Esophagus muscularis mucosa (tissue), 4 donors: ENCODE measurements at places on chromosomes 7 and 10.

DNA sequence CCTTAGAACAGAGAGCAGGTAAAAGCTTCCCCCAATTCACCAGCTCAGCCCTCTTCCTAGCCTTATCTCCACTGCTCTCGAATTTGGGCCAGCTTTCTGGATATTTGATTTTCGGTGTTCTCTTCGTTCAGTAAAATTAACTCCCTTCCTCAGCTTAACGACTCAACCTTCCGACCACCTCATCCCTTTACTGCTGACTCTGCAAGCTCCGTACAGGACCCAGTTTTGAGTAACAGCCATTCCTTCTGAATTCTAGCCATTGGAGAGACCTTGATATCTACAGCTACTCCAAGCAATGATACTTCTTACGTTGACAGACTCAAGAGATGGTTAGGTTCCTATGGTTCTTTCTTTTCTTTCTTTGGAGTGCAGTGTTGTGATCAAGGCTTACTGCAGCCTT, 65.8 kb downstream of the ATE1 start:
- DNase-seq = no peak

GRCh38 chr10:26665080-26666048, 32.1 kb upstream of the PDSS1 start:
- no peak for DNase-seq

DNA sequence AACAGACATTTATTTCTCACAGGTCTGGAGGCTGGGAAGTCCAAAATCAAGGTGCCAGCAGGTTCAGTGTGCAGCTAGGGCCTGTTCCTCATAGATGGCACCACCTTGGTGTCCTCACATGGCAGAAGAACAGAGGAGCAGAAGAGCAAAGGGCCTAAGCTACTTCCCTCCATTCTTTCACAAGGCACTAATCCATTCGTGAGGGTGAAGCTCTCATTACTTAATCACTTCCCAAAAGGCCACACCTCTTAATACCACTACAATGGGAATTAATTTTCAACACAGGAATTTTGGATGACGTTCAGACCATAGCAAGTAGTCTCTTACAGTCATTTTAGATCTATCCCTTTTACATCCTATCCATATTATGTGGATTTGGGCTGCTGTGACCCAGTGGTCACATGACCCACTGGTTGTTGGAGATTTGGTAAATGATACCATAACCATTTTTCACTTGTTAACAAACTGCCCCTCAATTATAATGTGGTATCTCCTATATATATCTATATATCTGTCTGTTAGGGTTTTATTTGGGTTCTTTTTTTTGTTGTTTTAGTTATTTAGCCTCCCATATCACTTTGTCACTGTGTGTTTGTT, 63.4 kb downstream of the BBS9 start:
- no peak for DNase-seq

GRCh38 chr10:103669243-103669929, 175.9 kb downstream of the NEURL1 start:
- DNase-seq = no peak

DNA sequence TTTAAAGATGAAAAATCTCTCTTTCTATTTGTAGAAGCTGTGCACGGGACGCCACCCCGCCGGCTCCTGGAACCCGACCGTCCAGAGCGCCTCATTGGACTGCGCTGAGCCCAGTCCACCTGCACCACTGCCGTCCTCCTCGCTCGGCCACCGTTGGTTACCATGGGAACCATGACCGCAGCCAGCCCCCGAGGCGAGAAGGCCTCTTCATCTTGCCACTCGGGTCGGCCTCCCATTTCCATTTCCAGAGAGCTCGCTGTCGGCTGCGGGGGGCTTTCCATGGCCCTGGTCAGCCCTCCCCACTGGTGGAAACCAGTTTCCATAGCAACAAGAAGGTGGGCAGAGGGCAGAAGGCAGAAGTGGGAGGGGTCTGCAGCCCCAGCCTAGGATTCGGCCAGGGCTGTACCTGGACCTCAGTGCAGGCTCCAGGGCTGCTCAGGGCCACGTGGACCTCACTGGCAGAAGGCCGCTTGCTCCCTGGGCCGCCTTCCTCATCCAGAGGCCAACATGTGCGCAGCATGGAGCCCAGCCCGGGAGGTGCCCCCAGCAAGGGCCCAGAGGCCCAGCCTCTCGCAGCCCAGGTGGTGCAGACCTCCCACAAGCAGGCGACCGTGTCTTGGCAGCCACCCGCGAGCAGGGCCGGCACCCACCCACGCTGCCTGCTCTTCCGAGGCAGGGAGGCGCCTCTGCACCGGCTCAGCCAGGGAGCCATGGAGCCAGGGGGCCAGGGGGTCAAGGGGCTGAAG, 283.5 kb upstream of the PPP2R2D start:
- DNase-seq = peak; percentile 80
